ENCODE measurements at places on chromosomes 3 and 15.

GRCh38 chr3:191412759-191413158 lies 48.2 kb upstream of the PYDC2 start:
- no peak for DNase-seq

- DNase-seq, result no peak
Measured at GRCh38 chr3:113516115-113516505, 1.2 kb upstream of the SPICE1 start.

GRCh38 chr3:195900436-195901355 lies 7.7 kb downstream of the TNK2 start:
- peak; percentile 90 for DNase-seq

DNA sequence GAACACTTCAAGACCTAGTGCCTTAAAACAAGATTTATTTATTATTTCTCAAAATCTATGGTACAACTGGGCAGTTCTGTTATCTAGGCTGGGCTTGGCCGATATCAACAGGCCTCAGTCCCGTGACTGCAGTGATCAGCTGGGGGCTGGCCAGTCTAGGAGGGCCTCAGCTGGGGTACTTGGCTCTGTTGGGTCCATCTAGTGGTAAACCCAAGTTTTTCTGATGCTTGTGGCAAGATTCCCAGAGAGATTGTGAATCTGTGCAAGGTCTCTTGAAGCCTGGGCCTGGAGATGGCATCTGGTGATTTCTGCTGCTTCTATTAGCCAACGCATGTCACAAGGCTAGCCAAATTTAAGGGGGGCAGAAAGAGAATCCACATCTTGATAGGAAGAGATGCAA lies 482.4 kb upstream of the SGO1 start:
- no peak for DNase-seq

DNA sequence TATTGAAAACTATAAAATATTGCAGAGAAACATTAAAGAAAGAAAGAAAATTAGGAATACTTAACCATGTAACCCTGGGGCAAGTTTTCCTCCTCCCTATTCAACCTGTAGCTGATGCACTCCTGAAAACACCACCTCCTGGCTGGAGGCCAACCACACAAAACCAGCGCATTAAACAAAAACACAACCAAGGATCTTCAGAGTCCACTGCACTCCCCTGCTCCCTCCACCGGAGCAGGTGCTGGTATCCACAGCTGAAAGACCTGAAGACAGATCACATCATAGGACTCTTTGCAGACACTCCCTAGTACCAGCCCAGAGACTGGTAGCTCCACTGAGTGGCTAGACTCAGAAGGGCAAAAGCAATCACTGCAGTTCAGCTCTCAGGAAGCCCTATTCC lies 13.6 kb upstream of the ADAMTS17 start:
- no peak for DNase-seq

DNA sequence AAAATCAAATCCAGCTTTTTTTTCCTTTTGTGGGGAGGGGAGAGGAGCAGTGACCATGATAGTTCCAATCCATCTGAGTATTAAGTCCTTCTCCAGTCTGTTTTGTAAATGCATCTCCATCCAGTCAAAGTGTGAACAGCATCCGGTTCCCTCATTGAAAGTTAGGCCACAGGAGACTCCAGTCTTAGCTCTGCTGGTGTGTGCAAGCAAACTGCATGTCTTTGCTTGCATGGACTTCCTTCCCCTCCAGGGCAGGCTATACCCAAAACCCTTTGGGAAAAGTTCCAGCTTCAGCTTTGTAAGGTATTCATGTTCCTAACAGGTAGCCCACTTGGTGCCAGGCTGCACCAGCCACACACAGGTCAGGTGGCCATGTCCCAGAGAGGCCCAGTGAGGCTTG lies 3.1 kb upstream of the MAN2C1 start:
- no peak for DNase-seq

- DNase-seq, result no peak
Measured at GRCh38 chr3:179247289-179248015, 3.5 kb downstream of the KCNMB3 start.

GRCh38 chr15:76274821-76275220 lies 36.4 kb downstream of the ETFA start:
- no peak for DNase-seq

DNA sequence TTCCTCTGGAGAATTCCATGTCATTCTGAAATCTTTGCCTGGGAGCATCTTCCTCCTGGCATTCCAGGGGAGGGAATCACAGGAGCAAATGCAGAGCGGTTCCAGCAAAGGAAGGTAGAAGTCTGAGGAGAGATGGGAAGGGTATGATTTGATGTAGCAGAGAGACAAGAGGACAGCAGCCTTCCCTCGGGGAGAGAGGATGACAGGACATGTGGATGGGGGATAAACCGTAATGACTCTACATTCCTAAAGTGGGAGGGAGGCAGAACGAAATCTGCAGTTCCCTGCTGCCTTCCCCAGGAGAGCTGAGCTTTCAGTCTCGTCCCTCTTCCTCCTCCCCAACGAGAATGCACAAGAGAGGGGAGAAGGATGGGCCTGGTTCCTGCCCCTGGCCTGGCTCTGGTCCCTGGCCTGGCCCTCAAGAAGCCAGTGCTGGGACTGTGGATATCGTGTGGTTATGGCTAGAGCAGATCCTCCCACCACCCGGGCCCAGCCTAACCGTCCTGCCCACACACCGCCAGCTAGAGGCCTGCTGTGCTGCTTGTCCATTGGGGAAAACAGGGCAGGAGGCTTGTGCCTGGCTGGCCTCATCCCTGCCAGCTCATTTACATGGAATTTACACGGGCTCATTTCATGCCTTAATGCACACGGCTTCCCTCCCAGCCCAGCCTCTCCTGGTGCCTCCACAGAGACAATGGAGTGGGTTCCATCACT lies 26.6 kb downstream of the SEMA7A start:
- no peak for DNase-seq

GRCh38 chr15:48315041-48315440 lies 16.2 kb upstream of the DUT start:
- no peak for DNase-seq

DNA sequence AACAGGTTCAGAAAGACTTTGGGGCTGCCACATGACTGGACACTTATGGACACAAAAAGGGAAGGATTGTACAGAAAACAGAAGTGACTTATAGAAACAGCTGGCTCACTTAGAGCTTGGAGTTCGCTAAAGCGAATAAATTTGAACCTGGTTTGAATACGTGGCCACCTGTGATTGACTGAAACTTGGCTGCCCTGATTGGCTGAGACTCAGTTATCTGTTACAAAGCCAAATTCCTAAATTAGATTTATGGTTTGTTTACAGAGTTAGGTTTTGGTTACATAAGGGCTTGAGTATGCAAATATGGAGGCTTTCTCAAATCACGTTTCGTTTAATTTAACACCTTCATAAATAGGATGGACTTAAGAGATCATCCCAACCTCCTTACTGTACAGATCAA lies 270.2 kb downstream of the THSD4 start:
- DNase-seq, result no peak

- no peak for DNase-seq
Measured at GRCh38 chr3:56187051-56187450, 281.2 kb downstream of the ERC2 start.

DNA sequence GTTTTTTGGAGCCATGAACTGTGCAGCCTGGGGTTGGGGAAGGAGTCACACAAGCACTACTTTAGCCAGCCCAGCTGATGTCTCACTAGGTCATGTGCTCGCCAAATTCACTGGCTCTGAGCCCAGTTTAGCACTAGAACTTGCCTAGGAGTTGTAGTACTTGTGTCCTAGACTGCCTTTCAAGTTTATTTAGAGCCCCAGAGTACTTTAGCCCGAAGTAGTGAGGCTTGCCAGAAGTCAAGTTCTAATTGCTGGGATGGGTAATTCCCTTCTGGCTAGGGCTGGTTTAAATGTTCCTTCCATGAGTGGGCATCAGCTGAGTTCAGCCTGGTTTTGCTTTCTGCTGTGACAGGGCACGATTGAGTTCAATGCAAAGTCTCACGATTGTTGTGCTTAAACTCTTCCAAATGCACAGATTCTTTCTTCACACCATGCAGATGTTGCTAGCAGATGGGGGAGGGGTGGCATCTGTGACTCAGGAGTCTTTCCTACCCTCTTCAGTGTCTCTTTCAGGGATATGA lies 228.2 kb upstream of the ZPLD1 start:
- peak; percentile 93 for DNase-seq

DNA sequence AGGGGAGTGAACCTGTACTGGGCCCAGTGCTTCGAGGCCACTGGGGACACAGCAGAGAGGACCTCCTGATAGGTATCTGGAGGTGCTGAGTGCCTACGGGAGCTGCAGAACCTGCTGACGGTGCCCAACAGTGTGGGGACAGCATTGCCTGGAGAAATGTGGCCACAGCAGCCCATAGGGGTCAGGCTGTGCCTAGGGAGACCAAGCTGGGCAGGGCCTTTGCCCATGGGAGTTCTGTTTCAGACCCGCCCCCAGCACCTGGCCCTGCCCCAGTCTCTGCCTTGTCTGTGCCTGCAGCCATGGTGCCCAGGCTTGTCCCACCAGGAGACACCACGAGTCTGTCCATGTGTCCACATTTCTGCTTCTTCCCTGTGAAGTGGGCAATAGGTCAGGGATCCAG lies 15.3 kb upstream of the RPL32 start:
- DNase-seq, result peak; percentile 62

DNA sequence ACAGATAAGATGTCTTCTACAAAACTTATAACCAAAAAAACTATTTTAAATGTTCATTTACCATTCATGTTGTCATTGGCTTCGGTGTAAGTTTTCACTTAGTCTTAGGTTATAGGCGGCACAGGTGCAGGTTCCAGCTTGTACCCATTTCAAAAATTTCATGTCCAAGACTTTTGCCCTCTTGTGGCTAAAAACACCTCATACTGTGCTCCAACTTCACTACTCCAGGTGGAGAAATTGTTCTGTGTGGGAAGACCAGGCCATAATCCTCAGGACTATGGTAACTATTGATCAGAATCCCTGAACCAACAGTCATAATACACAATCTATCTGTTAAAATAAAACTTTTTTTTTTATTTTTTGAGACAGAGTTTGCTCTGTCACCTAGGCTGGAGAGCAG lies 95.2 kb upstream of the ATP11B start:
- no peak for DNase-seq

DNA sequence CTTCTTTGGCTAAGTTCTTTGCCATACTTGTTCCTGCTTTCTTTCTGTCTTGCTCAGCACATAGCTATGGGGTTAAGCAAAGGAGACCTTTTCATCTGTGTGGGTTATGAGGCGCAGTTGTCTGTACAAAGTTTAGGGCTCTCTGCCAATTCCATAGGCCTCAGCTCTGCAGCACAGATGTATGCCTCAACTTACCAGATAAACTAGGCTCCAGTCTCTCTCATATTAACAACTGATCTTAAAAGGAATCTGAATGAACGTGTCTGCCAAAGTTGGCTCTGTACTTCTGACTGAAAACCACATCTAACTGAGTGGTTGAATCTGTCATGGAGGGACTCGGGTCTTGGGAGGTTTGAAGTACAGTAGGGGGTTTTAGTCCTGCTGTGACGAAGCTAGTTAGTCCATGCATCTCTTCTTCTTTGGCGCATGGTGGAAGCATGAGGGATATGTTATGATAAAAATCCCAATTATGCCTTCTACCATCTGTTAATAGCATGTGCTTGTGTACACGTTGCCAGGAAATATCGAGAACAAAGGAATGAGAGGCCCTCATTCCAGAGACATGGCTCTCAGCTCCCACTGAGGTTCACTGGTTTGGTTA lies 114.6 kb upstream of the TSC22D2 start:
- no peak for DNase-seq

DNA sequence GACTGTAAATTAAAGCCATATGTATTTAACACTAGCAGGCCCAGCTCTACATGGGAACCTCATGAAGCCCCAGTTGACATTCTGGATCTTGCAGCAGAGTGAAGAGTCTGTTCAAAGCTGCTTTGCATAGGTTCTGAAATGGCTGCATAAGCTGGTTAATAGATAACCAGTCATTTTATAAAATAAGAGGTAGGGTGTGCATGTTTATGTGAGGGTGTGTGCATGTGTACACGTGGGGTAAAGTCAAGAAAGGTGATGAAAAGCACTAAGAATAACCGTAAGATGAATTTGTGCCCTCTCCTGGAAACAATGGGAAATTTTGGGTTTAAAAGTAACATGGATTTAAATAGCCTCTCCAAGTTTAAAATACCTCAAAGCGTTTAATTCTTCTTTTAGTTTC lies 33.0 kb downstream of the PAQR9 start:
- DNase-seq, result no peak

DNA sequence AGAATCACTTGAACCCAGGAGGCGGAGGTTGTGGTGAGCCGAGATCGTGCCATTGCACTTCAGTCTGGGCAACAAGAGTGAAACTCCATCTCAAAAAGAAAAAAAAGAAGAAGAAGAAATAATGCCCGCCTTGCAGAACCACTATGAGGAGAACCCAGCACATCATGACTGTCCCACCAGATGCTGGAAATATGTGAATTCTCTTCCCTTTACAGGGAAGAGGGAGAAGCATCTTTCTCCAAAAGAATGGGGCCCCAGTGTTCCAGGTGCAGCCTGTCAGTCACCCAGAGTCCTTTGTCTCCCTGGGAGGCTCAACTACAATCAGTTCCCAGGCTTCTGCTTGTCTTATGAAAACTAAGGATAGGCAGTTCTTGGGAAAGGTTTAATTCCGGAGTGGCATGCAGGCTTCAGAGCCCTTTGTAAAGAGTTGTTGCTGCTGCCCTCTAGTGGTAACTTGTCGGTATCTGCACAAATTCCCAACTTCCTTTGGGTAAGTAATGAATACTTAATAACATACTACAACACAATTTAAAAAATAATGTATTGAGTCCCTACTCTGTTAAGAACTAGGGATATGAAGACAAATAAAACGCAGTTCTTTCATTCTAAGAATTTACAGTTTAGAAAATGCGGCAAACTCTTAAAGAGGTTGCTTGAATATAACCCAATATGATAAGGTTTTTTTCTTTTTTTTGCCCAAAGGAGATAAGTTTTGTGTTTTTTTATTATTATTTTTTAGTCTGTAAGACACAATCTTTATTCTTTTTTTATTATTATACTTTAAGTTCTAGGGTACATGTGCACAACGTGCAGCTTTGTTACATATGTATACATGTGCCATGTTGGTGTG lies 18.6 kb upstream of the TICRR start:
- DNase-seq, result no peak

GRCh38 chr15:31320022-31320421 lies 6.6 kb upstream of the KLF13 start:
- DNase-seq, result no peak

DNA sequence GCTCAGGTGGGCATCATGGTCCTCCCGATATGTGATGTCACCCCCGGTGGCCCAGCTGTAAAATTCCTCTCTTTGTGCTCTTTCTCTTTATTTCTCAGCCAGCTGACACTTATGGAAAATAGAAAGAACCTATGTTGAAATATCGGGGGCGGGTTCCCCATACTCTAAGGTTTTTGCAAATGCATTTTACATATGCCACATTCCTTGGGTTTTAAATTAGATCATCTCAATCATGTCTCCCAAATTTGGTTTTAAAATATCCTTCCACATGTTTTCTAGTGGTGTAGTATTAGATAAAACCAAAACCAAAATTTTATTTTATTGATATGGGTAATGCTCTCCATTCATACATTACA lies 4.4 kb upstream of the TMEM62 start:
- DNase-seq, result no peak

DNA sequence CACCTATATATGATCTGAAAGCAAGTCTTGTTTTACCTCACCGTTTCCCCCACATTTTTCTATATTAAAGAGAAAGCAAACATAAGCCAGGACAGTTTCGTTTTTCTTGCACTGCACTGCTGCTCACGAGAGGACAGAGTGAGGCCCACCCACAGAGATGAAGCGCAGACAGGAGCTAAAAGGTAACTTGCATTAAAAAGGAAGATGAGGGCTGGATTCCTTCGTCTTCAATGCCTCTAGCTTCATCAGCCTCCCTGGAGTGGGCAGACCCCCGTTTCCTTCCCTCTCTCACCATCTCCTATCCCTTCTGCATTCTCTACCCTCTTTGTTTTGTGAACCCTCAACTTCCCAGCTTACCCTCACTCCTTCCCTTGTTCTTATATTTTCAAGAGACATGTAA lies 18.9 kb downstream of the SUMF1 start:
- DNase-seq, result no peak
